Mononuclear cell (primary cell): ENCODE measurements at places on chromosomes 7 and 10. TPM values are rescaled to one million over a fixed set of nuclear protein-coding genes. Genes with fewer than 3 reads are reported as not detected.

MOGAT3 gene
- total RNA-seq = not detected

RALA gene
- total RNA-seq = 10.6 TPM

INMT gene
- total RNA-seq = 0.52 TPM

LIPJ gene
- total RNA-seq = not detected

IFIT2 gene
- 99.4 TPM for total RNA-seq
